ENCODE measurements at places on chromosomes 7 and 10.

- no peak for DNase-seq
Measured at GRCh38 chr10:103872137-103872931, 17.0 kb upstream of the SH3PXD2A start.

- no peak for DNase-seq
Measured at GRCh38 chr7:157766098-157766497, 429.3 kb downstream of the DNAJB6 start.

- DNase-seq, result peak; percentile 46
Measured at GRCh38 chr7:75776295-75776971, 4.4 kb upstream of the CCL26 start.

GRCh38 chr10:121823993-121824463 is 103.8 kb downstream of the ATE1 start:
- no peak for DNase-seq

Measured in stimulated activated CD4-positive, alpha-beta T cell treated with anti-CD3 and anti-CD28 coated beads, Interleukin-4, amount 100 ng/mL, for 1 hour (primary cell).